PC-3 (cell line): ENCODE measurements at places on chromosomes 12 and 14. TPM values are rescaled to one million over a fixed set of nuclear protein-coding genes. Genes with fewer than 3 reads are reported as not detected.

Gene CD69
- 0.75 TPM in 1 of 2 replicates, not detected in the other for total RNA-seq

Gene TBC1D30
- 16.8 and 36.1 TPM in 2 replicates for total RNA-seq

Gene NEK9
- 29.6 and 44.5 TPM in 2 replicates for total RNA-seq

Gene PRH2
- not detected in 2 replicates for total RNA-seq

Gene CACNA2D4
- total RNA-seq = not detected in 2 replicates

Gene MANSC4
- 1.9 and 4.1 TPM in 2 replicates for total RNA-seq

Gene PHLDA1
- 181 and 218 TPM in 2 replicates for total RNA-seq

Gene ALKBH2
- 73.8 and 74.0 TPM in 2 replicates for total RNA-seq

Gene NPFF
- not detected in 2 replicates for total RNA-seq
